Pancreas (tissue), 10 donors: ENCODE measurements at places on chromosomes 4 and X. TPM values are rescaled to one million over a fixed set of nuclear protein-coding genes. Genes with fewer than 3 reads are reported as not detected.

Gene GLRA2
- not detected for total RNA-seq

GRCh38 chr4:185343726-185344581 is 51.8 kb downstream of the LRP2BP start:
- no peaks in the 10 kb centered on the region for H3K27me3 ChIP-seq
- H3K27ac ChIP-seq, result no peak overlapping the region
- H3K36me3 ChIP-seq, result peaks cover 6% of the 10 kb centered on the region

DNA sequence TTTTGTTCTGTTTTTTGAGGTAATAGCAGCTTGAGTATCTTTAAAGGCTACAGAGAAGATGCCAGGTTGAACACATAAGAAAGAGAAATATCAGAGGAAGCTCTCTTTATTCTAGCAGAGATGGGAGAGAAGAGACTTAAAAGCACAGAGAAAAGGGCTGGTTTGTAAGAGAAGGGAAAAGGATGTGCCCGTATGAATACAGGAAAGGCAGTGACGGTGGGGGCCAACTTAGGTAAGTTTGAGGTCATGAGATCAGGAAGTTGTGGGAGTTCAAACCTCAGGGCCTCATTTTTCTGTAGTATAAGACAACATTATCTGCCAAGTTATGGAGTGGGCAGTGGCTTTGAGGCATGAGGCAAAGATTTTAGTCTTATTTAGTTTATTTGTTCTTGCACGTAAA is 121.3 kb upstream of the S100G start:
- no peaks in the 10 kb centered on the region for H3K27me3 ChIP-seq
- H3K27ac ChIP-seq, result no peak overlapping the region
- H3K4me1 ChIP-seq, result no peaks in the 10 kb centered on the region
- no peak for DNase-seq

DNA sequence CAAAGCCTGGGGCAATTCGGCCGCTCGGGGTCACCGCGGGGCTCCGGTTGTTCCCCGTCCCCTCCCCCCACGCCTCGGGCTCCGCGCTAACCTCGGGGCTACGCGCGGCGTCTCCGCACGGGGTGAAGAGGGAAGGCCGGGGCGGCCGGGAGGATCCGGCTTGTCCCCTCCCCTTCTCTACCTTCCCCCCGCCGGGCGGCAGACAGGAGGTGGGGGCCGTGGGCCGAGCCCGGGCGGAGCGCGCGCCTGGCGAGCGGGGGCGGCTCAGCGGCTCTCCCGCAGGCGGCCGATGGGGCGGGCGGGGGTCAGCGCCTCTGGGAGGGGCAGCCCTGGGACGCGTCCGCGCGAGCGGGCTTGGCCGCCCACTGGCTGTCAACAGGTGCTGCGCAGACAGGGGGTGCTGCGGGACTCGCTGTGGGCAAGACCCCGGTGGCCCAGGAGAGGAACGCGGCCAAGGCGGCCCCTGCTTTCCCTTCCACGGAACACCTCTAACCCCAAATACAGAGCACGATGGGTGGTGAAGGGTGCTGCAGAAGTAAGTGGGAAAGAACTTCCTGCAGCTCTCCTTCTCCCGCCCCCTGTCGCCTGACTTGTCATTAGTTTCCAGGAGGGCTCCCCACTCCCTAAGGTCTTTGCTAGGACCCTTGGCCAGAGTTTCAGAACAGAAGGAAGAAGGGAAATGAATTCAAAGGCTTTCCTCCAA is at the start of gene PDGFC:
PDGFC (minus strand) TSS at position 124 of the 703 bp plus-strand sequence. CDS start 896 bp downstream, outside the sequence.
- H3K27ac ChIP-seq, result peak within 1 kb of the TSS; percentile 95
- no peaks in the 10 kb centered on the region for H3K27me3 ChIP-seq
- H3K36me3 ChIP-seq, result no peaks in the 10 kb centered on the region
- DNase-seq, result peak; percentile 90
- peak within 1 kb of the TSS; percentile 77 for H3K4me3 ChIP-seq
- peaks cover 11% of the 10 kb centered on the region for H3K4me1 ChIP-seq

GRCh38 chr4:3822230-3822947 is 56.2 kb downstream of the ADRA2C start:
- peak; percentile 52 for DNase-seq
- H3K4me1 ChIP-seq, result no peaks in the 10 kb centered on the region
- no peaks in the 10 kb centered on the region for H3K27me3 ChIP-seq
- H3K4me3 ChIP-seq, result no peak overlapping the region
- no peak overlapping the region for H3K27ac ChIP-seq

GRCh38 chr4:80532674-80533333 is 197.3 kb downstream of the CFAP299 start:
- no peak for DNase-seq
- no peaks in the 10 kb centered on the region for H3K4me1 ChIP-seq
- no peaks in the 10 kb centered on the region for H3K36me3 ChIP-seq
- no peaks in the 10 kb centered on the region for H3K27me3 ChIP-seq

GRCh38 chr4:73762409-73762808 is 22.0 kb downstream of the CXCL8 start:
- H3K4me3 ChIP-seq, result no peak overlapping the region
- H3K27ac ChIP-seq, result no peak overlapping the region
- no peaks in the 10 kb centered on the region for H3K27me3 ChIP-seq
- no peak for DNase-seq
- no peaks in the 10 kb centered on the region for H3K36me3 ChIP-seq

GRCh38 chrX:46713672-46714490 is 45.0 kb downstream of the SLC9A7 start:
- no peaks in the 10 kb centered on the region for H3K36me3 ChIP-seq
- H3K27ac ChIP-seq, result no peak overlapping the region
- H3K4me1 ChIP-seq, result no peaks in the 10 kb centered on the region
- H3K4me3 ChIP-seq, result no peak overlapping the region
- DNase-seq, result no peak

- no peaks in the 10 kb centered on the region for H3K27me3 ChIP-seq
- no peak for DNase-seq
- no peak overlapping the region for H3K27ac ChIP-seq
- H3K4me1 ChIP-seq, result no peaks in the 10 kb centered on the region
Observed at GRCh38 chr4:171650543-171650942, 162.7 kb upstream of the GALNTL6 start.
